T-cell (primary cell): ENCODE measurements at places on chromosomes 6 and 20. TPM values are rescaled to one million over a fixed set of nuclear protein-coding genes. Genes with fewer than 3 reads are reported as not detected.

GRCh38 chr6:109323241-109323640, 59.0 kb downstream of the CD164 start:
- DNase-seq = no peak

GRCh38 chr6:127085181-127085580, 33.3 kb upstream of the RSPO3 start:
- no peak for DNase-seq

Gene PGC
- total RNA-seq = not detected

Gene BYSL
- 16.6 TPM for total RNA-seq
